CD4-positive, alpha-beta T cell treated with Interleukin-17A for 1 hour (primary cell): ENCODE measurements at places on chromosomes 2 and 18.

- no peak for DNase-seq
Observed at GRCh38 chr2:4618630-4619228, 915.4 kb downstream of the DCDC2C start.

GRCh38 chr2:74291218-74291544 lies 52.0 kb downstream of the SLC4A5 start:
- DNase-seq, result no peak

DNA sequence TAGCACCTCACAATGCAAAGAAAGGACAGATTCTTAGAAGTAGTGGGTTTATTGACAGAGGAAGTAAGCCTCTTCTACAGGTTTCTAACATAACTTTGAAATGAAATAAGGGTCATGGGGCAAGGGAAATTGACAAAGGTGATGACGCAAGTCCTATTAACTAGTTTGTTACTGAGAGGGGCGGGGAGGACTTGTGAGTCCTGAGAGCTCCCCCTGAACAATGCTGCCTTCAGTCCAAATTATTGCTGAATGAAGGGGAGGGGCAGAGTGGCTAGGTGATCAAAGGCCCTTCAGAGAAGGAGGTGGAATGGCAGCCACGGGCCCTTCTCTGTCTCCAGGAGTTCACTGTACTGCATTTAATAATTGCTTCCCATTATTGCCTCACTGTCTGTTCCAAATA lies 390.0 kb downstream of the MEIS1 start:
- DNase-seq, result no peak

DNA sequence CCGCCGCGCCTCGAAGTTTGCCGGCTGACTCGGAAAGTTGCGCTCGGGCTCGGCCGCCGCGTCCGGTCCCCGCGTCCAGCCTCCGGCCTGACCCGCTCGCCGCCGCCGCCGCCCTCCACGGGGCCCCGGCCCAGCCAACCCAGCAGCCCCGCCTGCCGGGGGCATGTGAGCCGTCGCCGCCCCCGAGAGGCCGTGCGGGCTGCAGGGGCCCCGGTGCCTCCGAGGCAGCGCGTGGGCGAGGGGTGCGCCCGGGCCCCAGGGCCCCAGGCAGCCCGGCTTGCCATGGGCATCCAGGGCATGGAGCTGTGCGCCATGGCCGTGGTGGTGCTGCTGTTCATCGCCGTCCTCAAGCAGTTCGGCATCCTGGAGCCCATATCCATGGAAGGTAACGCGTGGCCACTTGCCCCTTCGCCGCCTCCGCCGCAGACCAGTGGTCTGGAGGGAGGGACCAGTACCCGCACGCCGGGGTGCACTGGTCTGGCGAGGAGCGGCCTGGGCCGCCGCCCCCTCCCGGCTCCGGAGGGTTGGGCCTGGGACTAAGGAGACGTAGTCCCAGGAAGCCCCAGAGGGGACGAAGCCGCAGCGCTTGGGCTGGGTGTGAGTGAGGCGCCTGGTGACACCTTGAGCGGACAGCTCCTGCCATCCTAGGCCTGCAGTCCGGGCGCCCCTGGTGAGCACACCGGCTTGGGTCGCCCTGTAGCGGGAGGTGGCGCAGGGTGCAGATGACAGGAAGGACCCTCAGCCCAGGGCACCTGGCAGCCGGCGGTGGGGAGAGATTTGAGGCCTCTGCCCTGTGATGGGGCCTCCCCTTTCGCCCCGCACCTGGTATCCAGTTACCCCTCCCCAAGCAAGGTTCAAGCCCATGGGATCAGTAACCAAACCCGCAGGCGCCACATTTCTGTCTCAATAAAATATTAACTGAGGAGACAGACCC lies 49.9 kb downstream of the KCNIP3 start:
- DNase-seq, result no peak

- DNase-seq, result no peak
Observed at GRCh38 chr2:205390866-205391265, 291.4 kb upstream of the NRP2 start.

GRCh38 chr2:213148572-213149261 lies 2.7 kb downstream of the IKZF2 start:
- DNase-seq, result no peak

GRCh38 chr2:26801796-26802195 lies 15.9 kb downstream of the CENPA start:
- no peak for DNase-seq

GRCh38 chr2:95041060-95041823 lies 15.7 kb downstream of the MAL start:
- DNase-seq, result no peak
